ENCODE measurements at places on chromosomes 4 and X.

DNA sequence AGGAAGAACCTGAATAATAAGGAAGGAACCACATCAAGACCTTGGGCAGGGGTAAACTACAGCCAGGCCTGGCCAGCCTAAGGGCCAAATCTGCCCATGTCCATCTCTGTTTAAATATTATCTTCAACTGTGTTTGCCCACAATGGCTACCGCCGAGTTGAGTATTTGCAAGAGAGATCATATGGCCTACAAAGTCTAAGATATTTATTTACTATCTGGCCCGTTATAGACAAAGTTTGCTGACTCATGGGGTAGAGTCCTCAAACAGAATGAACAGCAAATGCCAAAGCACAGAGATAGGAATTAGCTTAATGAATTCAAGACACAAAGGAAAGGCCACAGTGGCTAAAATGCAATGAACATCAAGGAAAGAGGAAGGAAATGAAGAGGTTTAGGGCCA lies 44.8 kb downstream of the RPS6KA3 start:
- no peak for DNase-seq

DNA sequence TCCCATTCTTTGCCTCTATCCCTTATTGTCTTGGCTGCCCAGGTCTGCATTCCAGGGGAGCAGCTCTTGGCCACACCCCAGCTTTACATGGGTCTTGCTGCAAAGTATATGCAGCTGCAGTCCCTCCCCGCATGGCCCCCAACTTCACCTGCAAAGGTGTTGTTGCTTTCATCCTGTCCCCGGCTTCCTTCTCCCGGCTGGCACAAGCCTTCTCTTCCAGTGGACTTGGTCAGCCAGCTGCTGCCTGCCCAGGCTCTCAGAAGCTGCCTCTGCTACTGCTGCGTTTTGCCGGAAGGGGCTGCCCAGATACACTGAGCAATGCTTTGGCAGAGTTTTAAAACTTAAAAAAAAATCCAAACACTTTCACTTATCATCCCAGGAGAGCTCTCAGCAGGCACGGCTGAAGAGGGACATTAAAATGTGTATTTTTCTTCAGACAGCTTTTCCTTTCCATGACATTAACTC lies 121.2 kb upstream of the PDLIM3 start:
- no peak for DNase-seq

GRCh38 chr4:139035650-139036049 lies 20.1 kb downstream of the NOCT start:
- DNase-seq: no peak

DNA sequence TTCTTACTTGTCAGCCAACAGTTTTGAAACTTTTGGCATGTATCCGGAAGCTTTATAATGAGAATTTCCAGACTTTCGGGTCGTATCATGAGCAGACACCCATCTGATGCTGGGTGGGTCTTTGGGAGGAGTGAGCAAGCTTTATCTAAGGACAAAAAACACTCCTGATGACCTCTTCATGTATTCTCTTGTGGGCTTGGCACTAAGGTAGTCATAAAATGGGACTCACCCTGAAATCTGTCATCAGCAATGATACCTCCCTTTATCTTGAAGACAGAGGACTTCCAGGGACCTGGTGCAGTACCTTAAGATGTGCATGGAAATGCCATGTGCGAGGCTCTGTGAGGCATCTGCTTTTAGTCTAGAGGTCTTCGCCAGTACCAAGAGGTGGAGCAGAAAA lies 346.3 kb upstream of the PPARGC1A start:
- no peak for DNase-seq

DNA sequence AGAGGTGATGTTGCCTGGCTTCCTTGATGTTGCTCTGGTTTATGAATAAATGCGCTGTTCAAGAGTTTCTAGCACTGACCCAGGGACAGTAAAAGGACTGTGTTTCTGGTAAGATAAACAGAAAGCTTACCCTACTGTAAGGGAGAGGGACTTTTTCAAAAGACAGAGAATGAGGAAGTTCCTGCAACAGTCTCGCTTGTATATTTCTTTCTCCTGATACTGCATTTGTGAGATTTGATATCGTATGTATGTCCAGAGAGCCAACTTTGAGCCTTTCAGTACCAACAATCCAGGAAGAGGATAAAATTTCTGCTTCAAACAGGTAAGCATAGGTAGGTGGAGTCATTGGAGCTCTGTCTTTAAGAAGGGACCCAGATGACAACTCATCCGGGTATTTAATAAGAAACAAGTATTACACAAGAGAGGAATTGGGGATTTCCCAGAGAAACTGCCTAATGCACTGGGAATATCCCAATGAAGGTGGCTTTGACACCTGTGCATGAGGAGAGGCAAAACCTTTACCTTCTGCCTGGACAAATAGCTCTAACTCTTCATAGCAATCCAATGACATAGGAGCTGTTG lies 773 bp downstream of the DAPP1 start:
- DNase-seq: no peak

DNA sequence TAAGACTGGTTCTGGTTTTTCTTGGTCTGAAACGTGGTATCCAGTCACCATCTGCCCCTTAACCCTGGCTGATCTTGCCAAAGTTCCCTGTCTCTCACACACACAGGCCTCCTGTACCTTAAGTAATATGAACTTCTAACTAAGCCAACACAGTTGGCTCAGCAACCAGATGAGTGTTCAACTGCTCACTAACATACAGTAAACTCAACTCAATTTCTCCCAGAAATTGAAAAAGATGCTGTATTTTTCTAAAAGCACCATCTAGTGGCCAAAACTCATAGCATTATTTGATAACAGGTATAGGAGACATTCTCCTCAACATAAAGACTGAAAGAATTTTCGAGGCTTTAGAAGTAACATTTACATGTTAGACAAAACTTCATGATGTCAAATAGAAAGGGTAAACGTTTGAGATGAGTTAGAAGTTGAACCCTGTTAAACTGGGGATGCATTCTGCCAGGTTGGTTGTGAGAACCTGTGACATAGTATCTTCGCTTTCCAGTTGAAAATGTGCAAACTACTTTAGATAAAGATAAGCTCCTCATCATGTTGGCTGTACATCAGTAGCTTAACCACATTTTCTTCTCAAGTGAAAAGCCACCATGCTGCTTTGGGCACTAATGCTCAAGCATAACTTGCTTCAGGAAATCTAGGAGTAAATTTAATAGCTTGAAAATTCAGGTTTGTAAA lies 31.2 kb downstream of the CCNI start:
- DNase-seq: no peak
